ENCODE measurements at places on chromosomes 7 and 10.

- no peak for DNase-seq
These were observed 149.0 kb upstream of the CDCA7L start for GRCh38 chr7:22094413-22095342.

DNA sequence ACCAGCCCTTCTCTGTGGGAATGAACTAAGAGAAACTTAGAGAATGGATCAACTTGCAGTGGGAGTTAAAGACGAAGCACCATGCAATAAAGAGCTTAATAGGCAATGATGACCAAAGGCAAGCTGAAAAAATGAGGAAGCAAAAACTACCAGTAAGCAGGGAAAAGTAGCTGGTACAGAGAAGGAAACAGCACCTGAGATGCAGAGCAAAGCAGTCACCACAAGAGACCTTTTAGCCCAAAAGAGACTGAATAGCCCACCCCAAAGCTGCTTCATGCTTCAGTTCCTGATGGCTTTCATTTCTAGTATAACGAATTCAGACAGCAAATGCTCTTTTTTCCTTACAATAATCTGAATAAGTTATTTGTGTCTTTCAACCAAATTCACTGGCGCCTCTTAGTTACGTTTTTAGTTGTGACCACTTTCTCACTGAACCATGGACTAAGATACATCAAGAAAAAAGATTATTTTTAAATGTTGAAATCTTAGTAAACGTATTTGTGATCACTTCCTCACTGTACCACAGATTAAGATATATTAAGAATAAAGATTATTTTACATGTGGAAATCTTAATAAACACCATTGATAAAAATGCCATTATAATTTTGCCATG, 76.0 kb downstream of the USP6NL start:
- no peak for DNase-seq

GRCh38 chr10:31669357-31669756, 259.3 kb downstream of the ARHGAP12 start:
- DNase-seq: no peak

GRCh38 chr7:55181762-55182161, 162.9 kb downstream of the EGFR start:
- no peak for DNase-seq

- no peak for DNase-seq
These were observed 136.7 kb upstream of the CHST15 start for GRCh38 chr10:124229989-124230634.

- DNase-seq: no peak
These were observed 11.9 kb downstream of the EZH2 start for GRCh38 chr7:148872188-148872587.

DNA sequence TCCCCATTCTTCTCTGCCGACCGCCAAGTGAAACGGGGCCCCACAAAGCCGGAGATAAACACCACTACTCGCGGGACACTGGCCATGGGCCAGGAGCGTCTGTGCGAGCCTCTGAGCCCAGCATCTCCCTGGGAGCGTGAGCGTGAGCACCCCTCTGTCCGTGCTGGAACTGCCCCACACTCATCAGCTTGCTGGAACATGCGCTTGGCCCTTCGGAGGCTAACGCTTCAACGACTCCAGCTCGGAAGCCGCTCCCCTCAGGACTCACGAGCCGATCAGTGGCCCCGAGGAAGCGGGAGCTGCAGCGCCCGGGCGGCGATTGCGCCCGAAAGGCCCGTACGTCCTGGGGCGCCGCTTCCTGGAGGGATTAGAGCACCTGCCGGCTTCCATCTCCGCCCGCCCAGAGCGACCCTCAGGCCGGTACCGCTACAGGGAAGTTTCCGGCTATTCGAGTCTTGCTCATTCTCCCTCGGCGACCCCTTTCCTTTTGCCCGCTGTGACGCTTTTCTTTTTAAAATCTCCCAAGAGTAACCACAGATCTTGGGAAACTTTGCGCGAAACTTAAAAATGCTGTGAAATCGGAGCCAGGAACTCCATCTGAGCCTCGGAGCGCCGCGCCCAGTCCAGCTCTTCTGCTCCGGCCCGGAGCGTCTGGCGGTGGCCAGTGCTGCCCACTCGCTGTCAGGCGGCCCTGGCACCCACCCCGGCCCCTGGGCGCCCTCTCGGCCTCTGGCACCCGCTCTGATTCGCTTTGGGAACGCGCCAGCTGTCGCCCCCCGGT, 1.0 kb downstream of the TLL2 start:
- no peak for DNase-seq

- no peak for DNase-seq
These were observed 84.3 kb downstream of the KCNMA1 start for GRCh38 chr10:77553311-77553710.

DNA sequence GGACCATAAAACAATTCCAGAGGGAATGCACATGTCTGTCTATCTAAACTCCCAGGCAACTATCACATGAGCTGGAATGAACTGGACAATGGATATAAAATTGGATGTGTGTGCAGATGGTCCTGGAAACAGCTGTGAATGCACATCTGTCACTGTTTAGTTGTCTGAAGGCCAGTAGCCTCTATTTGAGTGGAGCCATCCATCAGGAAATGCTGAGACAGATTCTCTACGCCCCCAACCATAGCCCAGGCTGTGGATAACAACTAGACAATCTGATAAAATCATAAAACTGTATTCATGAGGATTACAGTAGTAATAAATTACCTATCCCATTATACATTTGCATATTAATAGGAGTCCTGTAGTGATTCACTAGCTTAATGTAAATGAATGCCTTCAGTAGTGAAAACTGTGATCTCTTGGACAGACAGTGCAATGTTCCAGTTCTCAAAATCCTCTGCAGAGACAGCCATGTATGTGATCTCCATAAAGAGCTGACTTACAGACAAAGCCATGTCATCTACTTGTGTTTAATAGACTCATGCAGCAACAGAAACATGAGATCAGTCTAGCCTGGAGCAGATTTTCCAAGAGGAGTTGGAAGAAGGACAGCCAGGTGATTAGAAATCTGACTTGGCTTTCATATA, 907.6 kb downstream of the KCNMA1 start:
- DNase-seq: no peak

DNA sequence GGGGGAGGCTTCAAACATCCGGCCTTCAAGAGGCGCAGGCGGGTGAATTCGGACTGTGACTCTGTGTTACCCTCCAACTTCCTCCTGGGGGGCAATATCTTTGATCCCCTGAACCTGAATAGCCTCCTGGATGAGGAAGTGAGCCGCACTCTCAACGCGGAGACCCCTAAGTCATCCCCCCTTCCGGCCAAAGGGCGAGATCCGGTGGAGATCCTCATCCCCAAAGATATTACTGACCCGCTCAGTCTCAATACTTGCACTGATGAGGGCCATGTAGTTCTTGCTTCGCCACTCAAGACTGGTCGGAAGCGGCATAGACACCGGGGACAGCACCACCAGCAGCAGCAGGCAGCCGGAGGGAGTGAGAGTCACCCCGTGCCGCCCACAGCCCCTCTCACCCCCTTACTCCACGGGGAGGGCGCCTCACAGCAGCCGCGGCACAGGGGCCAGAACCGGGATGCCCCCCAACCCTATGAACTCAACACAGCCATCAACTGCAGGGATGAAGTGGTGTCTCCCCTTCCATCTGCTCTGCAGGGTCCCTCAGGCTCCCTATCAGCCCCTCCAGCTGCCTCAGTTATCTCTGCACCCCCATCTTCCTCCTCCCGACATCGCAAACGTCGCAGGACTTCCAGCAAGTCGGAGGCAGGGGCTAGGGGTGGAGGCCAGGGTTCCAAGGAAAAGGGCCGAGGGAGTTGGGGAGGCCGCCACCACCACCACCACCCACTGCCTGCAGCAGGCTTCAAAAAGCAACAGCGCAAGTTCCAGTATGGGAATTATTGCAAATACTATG, 1.1 kb downstream of the MEPCE start:
- no peak for DNase-seq

DNA sequence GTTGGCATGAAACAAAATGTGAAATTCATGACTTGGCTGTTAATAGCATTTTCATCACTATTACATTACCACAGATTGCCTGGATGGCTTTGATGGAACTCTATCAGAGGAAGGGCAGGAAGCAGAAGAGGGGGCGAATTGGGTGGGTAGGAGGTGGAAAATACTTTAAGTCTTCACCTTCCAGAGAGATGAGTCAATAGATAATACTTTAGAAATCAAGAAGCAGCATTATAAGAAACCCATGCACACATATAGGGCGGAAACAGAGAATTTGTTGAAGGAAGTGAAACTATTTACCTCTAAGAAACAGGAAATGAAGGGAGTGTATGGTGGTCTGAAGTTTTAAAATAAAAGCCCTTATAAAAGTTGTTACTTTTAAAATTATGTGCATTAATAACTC, 152.1 kb upstream of the TARP start:
- no peak for DNase-seq

DNA sequence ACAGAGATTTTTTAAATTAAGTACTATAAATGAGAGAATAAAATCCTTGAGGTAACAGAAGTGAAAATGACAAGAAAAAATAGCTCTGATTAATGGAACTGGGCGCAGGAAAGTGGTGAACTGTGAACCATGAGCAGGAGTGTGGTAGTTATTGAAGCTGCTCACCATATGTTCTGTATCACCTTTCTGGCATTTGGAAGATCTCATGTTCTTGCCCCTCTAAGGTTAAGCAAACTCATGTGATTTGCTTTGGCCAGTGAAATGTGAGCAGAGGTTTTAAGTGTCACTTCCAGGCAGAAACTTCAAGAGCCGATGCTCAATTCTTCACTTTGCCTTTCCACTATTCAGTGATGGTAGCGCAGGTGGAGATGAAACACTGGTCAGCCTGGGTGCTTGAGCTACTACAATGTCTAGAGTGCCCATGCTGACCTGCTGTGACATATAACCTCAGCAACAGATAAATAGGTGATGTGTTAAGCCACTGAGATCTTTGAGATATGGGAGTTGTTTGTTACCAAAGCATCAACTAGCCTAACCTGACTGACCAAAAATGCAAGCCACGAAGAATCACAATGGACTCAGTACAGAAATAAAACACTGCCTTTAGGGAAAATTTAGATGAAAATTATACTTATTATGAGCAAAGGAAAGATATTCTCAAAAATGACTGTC, 18.4 kb downstream of the MTPAP start:
- DNase-seq: no peak

DNA sequence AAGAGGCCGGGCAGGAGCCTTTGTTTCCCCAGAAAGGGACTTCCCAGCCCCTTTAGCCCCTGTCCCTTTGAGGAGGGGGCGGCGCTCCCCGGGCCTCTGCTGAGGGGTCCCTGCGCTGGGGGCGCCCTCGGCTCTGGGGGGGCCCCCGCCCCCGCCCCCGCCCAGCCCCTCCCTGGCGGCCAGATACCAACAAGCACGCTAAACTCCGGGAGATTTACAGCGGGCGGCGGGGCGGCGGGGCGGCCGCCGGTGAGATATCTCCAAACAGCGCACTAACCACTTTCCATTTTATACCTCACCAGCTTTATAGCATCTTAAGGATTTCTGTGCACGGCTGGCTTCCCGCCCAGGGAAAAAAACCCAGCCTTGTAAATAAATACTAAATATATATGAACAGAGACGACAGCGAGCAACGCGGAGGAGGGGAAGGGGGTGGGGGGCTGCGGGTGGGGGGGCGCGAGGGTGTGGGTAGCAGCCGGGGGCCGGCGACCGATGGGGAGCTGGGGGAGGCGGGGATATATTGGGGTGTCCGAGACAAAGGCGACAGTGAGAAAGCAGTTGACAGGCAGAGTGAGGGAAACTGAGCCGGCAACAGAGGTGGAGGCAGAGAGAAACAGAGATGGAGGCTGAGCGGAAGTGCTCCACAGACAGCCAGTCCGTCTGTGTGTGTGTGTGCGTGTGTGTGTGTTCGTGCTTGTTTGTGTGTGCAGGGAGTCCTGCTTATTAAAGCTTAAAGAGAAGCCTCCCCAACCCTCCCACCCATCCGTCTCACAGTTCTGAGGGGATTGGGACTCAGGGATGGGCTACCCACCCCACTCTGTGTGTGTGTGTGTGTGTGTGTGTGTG, 85.8 kb downstream of the HIF1AN start:
- DNase-seq: peak; percentile 58

DNA sequence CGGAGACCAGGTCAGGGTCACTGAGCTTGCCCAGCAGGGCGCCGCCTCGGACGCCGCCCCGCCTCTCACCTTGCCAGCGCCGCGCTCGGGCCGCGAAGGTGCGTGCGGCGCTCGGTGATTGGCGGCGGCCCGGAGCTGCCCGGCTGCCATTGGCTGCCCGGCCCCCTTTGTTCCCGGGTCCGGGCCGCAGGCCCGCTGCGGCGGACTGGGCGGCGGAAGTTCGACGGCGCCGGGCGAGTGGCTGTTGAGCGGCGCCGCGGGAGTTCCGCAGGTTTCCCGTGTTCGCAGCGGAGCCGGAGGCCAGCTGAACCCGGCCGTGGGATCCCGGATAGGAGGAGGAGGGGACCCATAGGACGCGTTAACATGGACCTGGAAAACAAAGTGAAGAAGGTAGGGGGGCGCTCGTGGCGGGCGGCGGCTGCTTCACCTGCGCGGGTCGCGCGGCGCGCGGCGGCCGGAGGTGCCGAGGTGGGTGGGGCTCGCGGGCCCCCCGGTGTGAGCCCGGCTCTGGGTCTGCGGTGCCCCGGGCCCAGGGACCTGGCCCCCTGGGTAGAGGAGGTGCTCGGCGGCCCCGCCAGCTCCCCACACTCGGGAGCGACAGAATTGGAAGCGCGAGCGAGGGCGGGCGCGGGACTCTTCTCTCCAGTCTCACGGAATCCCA, at the start of gene TES:
TSS of gene TES (plus strand) at position 195 of the 661 bp plus-strand sequence. CDS start at position 364, 169 bp downstream.
- DNase-seq: peak; percentile 31

GRCh38 chr7:148630078-148630477, 39.5 kb downstream of the C7orf33 start:
- DNase-seq: no peak

DNA sequence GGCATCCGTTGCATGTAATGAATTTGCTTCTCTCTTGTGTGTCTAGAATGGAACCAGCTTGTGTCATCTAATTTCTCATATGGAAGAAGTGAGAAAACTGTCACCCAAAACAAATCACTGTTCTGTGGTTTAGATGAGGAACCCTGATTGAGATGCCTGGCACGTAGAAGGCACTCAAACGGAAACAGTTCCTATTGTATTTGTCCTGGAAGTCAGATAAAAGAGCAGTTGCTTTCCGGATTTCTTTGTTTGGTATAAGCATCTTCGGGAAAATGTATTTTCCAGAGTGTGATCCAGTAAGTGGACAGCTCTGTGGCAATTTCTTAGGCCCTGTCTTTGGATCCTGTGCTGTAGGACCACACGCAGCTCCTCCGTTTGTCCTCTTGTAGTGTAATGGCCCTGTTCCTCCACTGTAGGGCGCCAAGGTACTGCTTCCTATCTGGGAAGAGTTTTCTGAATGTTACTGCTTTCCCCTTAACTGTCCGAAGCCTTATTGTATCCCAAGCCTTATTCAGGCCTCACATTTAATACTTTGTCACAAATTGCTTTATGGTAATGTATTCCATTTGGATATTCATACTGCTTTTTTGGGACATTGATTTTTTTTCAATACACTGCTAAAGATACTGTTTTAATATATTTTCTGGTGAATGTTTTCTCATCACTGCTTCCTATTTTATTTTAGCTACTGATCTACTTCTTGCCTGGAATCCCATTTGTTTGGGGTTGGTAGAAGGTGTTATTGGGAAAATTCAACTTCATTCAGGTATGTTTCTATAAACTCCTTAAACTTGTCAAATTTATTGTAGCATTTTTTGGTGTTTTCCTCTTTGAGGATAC, 24.8 kb downstream of the INPP5F start:
- peak; percentile 51 for DNase-seq

- DNase-seq: no peak
These were observed 38.6 kb upstream of the SH2D4B start for GRCh38 chr10:80498833-80499741.
